ENCODE measurements at places on chromosomes 5 and 9.

DNA sequence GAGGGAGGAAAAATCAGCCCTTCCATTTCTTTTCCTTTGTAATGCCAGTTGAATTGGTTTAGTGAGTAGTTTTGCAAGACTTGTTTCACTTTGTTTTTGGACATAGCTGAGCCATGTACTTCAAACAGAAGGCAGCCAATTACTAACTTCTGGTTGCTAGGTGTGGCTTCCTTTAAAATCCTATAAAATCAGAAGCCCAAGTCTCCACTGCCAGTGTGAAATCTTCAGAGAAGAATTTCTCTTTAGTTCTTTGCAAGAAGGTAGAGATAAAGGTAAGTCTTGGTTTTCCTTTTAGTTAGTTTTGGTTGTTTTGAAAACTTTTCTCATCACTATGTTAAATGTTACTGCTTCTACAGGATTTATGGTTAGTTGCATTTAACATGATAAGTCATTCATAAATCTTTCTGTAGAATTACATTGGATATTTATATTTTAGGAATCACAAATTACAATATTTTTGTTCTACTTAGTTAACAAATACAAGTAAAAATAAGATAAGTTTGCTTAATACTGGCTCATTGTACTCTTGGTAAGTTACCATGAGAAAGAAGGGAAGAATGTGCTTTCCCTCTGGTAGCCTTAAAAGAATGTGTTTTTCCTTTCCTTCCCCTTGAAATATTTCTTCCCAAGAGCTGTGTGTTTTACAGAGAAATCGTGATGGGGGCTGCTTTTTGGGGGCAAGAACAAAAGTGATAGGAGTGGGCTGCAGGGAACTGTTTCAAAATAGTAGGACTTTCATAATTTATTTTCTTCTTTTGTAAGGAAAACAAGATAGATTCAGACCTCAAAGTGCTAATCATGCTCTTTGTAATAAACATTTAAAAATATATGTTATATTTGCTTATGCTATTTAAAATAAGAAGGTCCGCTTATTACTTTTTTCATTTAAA, at the start of gene ANXA1:
TSS of gene ANXA1 (plus strand) at position 213 of the 890 bp plus-strand sequence. CDS start 6,671 bp downstream, outside the sequence.
- DNase-seq: no peak

DNA sequence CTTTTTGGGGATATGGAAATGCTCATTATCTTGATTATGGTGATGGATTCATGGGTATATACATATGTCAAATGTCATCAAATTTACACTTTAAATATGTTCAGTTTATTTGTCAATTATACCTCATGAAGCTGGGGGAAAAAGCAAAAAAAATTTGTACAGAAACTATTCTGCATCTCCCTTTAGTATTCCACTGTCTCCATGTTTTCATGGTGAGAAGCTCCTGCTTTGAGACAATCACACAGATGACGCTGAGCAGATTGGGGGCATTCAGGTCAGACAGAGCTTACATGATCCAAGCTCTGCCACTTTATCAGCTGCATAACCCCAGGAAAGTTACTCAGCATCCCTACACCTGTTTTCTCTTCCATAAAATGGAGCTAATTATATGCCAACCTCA, 101.5 kb downstream of the PLPPR1 start:
- DNase-seq: no peak

DNA sequence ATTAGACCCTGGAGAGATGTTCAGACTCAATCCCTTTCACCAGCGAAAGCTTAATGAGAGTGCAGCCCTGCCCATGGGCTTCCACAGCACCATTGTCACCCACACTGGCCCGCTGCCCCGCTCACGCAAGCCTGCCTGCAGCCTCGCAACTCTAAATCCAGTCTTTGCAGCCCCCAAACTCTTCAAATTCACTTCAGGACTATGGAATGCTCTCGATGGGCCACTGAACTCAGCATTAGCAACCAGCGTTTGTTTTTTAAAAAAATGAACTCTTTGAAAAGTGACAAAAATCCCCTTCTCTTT, 17.1 kb downstream of the DCANP1 start:
- DNase-seq: no peak

DNA sequence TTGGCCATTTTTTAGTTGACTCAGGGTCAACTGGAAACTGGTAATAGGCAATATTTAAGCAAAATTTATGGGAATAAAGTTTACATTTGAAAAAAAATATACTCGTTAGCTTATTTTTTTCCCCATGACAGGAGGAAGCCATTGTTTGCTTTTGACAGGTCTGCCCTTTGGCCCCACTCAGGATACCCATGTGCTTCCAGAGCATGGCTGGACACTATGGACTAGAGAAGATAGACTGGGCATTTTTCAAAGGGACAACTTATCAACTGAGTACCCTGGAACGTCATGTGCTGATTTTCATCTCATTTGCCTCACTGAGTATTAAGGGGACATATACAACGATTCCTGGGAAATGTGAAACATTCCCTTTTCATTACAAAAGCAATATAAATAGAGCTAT, 83.1 kb upstream of the SMIM32 start:
- no peak for DNase-seq

DNA sequence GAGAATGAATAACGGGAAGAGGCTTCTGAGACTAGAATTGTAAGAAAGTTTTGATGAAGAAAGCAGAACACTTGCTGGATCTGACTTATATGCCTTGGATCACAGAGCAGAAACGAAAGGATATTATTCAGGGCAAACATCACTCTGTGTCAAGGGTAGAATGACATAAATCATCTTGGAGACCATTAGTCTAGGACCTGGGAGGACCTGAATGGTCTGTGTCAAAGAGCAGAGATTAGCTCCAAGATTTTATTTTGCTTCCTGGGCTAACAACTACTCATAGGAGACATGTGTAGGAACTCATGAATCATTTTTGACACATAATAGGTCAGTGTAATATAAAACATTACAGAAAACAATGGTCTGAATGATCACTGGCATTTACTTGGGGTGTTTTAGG, 417.9 kb downstream of the SLCO4C1 start:
- no peak for DNase-seq

DNA sequence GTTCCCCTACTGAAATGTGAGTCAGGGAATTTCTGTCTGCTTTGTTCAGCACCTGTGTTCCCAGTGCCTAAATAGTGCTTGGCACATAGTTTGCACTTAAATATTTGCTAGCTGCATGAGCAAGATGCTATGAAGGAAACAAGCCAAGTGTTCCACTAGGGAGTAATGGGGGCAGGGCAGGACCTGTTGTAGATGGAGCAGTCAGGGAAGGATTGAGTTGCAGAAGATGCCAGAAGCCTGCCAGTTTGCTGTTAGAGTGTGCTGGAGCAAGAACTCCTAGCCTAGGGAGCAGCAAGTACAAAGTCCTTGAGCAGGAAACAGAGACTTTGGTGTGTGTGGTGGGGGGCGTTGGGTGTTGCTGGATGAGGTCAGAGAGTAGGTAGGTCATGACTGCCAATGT, 87.5 kb downstream of the DAB2IP start:
- DNase-seq: no peak

DNA sequence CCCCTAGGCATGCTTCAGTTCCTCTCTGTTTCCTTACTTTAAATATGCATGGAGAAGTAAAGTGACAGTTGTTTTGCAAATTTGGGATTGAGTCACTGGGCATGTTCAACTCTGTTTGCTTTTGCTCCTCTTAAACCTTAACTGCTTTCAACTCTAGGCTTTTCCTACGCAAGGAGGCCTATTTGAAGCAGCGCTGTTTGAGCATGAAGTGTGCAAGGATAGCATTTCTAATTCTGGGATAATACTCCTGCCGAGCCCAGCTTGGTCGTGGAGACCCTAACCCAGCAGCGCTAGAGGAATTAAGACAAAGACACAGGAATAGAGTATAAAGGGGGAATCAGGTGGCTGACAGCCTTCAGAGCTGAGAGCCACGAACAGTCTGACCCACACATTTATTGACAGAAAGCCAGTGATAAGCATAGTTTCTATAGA, 803.4 kb upstream of the CDH10 start:
- no peak for DNase-seq

- DNase-seq: no peak
Measured at GRCh38 chr5:170651604-170652277, 131.8 kb upstream of the GABRP start.

DNA sequence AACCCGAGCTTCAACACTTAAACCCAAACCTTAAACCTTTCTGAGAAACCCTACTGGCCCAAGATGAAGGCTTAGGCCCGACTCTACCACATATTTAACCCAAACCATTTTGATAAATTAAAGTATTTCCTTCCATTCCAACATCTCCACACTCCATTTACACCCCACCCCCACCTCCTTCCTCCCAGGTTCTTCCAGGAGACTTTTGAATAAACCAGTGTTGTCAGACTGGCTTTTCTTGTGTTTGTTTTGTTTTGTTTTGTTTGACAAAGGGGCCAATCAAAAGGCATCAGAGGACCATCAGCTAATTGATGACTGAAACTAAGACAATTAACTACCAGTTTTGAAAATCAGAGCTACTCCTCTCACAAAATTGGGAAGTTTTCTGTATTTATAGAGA, 4.6 kb upstream of the ZNF608 start:
- no peak for DNase-seq

- DNase-seq: no peak
Measured at GRCh38 chr5:125477586-125477975, 731.1 kb upstream of the ZNF608 start.

GRCh38 chr9:132517815-132518550, 64.4 kb upstream of the BARHL1 start:
- DNase-seq: no peak

- DNase-seq: no peak
Measured at GRCh38 chr5:161481922-161482321, 64.6 kb downstream of the GABRB2 start.

DNA sequence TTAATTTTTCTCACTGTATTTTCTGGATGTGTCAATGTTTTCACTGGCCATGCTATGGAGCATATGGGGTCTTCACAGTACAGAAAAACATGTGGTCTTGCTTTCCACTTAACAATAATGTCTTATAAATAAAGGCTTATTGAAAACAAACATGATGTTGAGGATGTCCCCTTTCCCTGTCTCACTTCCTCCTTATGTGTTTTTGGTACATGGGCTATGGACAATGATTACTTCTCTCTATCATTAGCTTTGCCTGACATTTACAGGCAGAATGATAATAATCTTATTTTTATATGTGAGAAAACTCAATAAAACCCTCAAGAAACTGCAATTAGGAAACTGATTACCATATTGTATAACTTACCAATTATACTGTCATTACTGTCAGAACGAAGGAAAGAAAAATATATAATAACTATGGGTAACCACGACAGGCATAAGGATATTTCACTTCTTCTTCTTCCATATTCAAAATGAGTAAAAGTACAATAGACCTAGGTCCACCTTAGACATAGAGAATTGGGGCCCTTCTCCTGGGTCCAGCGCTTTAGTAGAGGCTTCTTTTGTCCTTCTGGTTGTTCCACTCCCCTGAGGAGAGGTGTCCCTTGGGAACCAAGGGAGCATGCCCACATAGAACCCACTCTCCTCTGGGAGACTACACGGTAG, 375.0 kb downstream of the MAN2A1 start:
- no peak for DNase-seq

DNA sequence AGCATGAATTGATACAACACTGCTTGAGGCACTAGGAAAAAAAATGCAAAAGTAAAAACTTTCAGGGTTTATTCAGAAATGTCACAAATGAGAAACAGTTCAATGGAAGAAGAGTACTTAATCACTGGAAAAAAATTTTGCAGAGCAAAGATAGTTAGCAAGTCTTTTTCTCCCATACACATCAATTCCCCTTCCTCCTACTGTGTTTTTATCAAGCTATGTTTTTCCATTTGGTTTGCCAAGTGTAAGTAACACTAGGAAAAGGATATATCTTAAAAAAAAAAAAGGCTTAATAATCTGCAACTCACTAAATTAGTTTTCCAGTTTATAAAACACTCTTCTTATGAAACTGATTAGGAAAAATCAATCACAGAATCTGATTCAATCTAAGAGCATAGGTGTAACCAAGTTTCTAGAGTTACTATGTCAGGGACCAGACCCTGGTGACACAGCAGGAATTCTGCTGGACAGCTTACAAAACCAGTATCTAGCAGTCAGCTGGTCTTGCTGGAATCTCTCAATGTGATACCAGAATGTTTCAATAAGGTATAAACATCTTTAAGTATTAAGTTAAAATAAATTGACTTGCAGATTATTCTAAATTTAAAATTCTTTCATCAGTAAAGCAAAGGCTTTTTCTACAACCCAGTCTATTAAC, 34.7 kb downstream of the RNF145 start:
- no peak for DNase-seq

- no peak for DNase-seq
Measured at GRCh38 chr5:95392593-95393182, 1.5 kb downstream of the FAM81B start.

GRCh38 chr9:124342776-124343485, 72.3 kb downstream of the PSMB7 start:
- no peak for DNase-seq

DNA sequence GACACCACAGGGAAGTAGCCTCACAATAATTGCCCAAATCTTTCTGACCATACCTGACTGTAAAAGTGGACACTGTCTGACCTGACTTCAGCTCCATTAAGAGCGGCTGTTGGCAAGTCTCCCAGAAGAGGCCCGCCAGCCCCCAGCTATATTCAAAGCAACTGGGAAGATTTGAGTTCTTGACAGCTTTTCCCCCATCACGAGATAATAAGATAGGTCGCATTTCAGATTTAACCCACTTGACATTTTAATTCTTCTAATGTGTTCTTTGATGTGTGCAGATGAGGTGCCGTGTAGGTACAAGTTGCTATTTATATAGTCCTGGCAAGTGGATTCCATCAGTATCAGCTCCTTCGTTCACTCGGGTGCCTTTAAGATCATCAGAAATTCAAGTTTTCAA, 345.7 kb downstream of the DRD1 start:
- DNase-seq: no peak

DNA sequence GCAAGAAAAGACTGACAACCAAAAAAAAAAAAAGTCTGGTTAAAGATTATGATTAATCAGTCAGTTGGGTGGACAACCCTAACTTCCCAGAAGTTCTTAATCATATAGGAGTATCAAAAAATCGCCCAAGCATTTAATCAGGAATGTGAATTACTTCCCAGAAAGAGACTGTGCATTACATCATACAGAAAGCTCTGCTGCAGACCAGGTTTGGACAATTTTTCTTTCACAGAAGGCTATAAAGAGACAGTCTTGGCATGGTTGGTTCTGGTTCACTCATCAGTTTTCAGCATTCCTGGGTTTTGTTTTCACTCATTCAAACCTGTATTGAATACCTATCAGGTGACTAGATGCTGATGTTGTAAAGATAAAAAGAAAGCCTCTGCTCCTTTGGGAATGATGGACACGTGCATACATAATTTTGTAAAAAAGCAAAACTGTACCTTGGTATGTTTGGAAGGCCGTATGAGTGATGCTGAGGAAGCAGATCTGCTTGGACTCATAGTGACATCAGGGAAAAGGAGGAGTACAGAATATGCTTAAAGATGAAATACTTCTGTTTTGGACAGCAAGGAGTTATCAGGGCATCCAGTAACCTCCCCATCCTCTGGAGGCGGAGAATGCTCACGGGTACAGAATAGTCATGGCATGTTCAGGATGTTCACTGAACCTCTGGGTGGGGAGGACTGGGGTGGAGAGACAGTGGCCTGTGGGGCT, 178.4 kb downstream of the GNA14 start:
- no peak for DNase-seq

DNA sequence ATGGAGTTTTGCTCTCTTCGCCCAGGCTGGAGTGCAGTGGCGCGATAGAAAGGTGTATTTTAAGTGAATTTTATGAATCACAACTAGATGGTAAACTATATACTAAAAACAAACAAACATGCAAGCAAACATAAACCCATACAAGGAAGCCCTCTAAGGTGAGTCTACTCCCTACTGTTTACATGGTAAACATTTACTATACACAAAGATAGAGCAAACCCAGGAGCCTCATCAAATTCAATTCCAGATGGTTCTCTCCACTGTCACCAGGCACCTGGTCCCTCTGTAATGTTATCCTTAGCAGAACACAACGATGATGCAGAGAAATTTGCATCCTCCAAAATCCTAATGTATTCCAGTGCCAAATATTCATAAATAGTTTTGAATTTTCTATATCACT, 17.9 kb downstream of the ANKH start:
- DNase-seq: no peak
